ENCODE measurements at places on chromosomes 4 and X. TPM values are rescaled to one million over a fixed set of nuclear protein-coding genes. Genes with fewer than 3 reads are reported as not detected.

RADX gene
- 10.4 TPM for total RNA-seq

TMEM192 gene
- 8.2 TPM for total RNA-seq

BEND2 gene
- total RNA-seq: not detected

KDR gene
- not detected for total RNA-seq

NSD2 gene
- total RNA-seq: 218 TPM

NAA11 gene
- total RNA-seq: not detected

NLGN4X gene
- not detected for total RNA-seq

DCAF4L1 gene
- 0.23 TPM for total RNA-seq

MAGEA8 gene
- total RNA-seq: not detected

CT45A5 gene
- total RNA-seq: not detected

CFAP99 gene
- total RNA-seq: not detected

GRID2 gene
- total RNA-seq: not detected

PWWP3B gene
- not detected for total RNA-seq

PNMA6A gene
- 0.40 TPM for total RNA-seq

GRCh38 chr4:86848732-86849619 is at the start of gene SLC10A6:
Gene SLC10A6 (minus strand): TSS chr4:86849384. CDS start chr4:86849115, 269 bp downstream.
- no peak for DNase-seq

DNA sequence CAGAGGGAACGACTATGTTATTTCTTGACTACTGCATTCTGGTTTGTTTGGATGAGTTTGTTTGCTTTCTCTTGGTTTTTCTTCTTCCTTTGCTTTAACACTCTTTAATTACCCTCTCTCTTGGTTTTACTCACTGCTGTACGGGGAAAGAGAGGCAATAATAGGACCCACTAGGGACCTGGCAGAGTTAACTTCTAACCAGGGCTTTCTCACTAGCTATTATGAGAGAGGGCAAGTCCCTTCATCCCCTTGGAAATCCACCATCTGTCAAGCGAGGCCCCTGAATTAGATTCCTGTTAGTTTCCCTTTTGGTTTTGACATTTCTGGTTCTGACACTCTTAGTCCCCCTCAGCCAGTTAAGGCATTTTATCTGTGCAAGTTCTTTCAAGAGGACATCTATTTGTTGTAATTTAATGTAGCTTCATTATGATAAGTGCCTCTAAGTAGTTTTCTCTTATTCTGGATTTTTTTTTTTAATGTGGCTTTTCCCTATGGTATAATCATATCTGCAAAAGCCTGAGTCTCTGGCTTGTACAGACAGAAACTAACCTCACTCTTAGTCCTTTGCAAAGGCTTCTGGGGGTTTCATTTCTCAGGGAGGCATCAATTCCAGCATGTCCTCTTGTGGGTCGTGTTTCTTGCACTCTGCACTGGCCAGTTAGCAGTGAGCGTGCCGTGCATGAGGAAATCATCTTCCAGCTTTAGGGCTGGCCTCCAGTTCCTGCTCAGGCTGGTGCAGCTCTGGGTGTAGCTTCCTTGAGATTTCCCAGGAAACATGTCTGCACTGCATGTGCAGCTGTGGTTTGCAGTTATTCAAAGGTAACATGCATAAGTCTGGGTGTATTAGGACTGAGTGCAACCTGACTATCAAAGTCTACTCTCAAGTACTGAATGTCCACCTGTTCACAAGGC is 221.3 kb downstream of the STIM2 start:
- no peak for DNase-seq

DNA sequence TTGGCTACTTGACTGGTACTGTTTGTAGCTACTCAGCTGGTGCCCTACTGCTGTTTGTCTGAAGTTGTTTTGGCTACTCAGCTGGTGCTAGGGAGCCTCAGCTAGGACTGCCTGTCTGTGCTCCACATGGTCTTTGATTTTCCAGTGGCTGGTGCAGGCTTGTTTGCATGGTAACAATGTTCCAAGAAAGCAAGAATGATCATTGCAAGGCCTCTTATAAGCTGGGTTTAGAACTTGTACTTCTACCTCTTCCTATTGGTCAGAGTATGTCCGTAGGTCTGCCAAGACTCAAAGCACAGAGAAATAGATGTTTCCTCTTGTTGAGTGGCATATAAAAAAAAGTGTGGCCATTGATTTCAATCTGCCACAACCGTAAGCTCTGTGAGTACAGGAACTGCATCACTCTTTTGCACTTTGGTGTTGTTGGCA is 17.6 kb downstream of the NFKB1 start:
- no peak for DNase-seq

GRCh38 chr4:7204656-7205387 is 12.5 kb downstream of the SORCS2 start:
- DNase-seq: no peak

- no peak for DNase-seq
Measured at GRCh38 chr4:38601244-38601915, 62.6 kb upstream of the KLF3 start.

- DNase-seq: no peak
Measured at GRCh38 chr4:26893491-26893890, 32.9 kb downstream of the STIM2 start.

DNA sequence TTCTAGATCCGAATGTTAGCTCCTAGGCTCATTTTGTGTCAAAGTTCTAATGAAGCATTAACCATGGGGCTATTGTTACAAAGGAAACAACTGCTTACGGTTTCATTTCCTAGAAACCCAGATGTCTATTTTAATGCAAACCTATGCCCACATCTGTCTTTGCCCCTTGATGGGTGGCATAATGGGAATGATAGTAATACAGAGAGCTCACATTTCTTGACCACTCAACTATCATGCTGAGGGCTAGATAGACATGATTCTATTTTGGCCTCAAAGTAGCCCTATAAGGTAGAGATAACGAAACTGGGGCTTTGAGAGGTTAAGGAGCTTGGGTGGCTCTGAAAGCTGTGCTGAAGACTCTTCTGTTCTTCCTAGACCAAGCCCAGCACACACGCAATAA is 1.9 kb downstream of the TLR7 start:
- DNase-seq: no peak

GRCh38 chr4:186669735-186670134 is 53.9 kb downstream of the FAT1 start:
- DNase-seq: no peak

GRCh38 chr4:108141213-108141950 is 27.4 kb downstream of the LEF1 start:
- peak; percentile 29 for DNase-seq

GRCh38 chr4:53510321-53510720 is 81.0 kb downstream of the LNX1 start:
- no peak for DNase-seq

- DNase-seq: no peak
Measured at GRCh38 chr4:67700116-67700737, 728 bp downstream of the UBA6 start.

DNA sequence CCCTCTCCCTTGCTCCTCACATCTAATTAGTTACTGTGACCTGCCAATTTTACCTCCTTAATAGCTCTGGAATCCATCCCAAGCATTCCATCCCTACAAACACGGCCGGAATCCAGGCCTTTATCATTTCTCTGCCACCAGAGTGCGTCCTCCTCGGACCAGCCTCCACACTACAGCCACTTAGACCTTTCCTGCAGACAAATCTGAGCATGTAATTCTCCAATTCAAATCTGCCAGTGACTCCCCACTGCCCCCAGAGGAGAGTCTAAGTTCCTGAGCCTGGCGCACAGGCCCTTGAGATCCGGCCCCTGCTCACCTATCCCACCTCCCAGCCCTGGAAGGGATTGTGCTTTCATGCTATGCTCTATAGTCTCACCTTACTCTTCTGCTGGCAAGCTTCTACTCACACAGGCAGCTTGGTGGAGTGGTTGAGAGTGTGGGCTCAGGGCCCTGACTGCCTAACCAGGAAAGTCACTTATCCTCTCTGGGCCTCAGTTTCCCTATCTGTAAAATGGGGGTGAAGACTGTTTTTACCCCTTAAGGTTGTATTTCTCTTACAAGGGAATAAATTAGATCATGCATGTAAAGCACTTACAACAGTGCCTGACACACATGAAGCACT is 31.2 kb downstream of the PJA1 start:
- DNase-seq: no peak

DNA sequence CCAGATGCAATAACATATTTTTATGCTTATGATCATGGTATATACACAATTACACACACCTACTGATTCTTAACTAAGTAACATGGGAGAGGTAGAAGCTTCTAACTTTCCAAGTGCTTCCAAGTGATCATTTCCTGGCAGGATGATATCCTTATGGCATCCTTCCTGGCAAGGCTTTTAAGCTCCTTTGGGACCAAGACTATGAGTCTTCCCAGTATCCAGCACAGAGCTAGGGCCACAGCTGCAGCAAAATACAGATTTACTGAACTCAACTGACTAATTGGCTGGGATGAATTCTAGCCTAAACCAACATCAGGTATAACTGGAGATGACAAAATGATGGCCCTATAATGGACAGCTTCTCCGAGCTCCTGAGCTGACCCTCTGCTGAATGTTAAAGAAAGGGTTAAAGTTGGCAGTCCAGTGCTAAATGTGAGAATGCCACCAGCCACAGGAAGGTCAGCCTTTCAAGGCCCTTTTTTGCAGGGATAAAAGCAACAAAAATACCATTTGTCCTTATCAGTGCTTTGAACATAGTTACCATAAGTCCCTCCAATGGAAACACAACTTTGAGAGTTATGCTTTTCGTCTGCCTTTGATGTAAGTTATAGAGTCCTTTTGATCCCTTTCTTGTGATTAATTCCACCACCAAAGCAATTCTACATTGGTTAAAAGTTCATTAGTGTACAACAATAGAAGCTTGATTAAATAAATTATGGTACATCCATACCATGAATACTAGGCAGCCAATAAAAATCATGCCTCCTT is 73.4 kb downstream of the MGST2 start:
- DNase-seq: no peak

- no peak for DNase-seq
Measured at GRCh38 chr4:70197842-70198241, 2.3 kb downstream of the ODAM start.

DNA sequence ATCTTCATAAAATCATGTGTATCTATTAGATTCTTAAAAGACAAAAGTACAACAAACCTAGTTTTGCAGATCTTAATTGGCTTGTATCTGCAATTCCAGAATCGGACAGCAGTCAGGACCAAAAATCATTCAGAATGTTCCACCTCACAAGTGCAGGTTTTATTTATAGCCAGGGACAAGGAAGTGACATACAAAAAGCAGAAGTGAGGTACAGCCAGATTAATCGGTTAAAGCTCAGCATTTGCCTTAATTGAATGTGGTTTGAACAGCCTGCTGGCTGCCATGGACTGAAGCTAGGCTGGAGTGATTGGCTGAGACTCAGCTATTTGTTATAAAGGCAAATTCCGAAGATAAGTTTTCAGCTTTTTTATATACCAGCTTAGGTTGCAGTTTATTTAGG is 932.6 kb downstream of the C4orf33 start:
- DNase-seq: no peak

GRCh38 chrX:131277543-131278136 is 11.5 kb downstream of the IGSF1 start:
- no peak for DNase-seq

DNA sequence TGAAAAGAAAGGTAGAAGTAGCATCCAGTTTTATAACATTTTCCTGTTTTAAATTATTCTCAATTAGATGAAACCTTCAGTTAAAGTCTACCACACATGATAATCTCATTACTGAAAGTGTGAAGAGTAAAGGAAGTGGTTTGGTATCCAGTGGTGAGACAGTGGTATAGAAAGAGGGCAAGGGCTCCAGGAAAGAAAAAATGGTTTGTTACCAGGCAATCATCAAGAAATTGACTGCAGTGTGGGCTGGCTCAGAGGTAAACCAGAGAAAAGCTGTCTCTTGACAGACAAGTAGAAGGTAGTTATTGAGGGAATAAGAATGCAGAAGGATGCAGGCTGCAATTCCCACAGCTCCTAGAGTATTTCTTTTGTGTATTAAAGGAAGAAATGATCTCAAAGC is 406.2 kb downstream of the TLL1 start:
- no peak for DNase-seq

GRCh38 chr4:171812665-171813525 is at the start of gene GALNTL6:
Gene GALNTL6 (plus strand): TSS chr4:171813404.
- DNase-seq: peak; percentile 25

- DNase-seq: no peak
Measured at GRCh38 chr4:76802236-76803021, 95.5 kb downstream of the SOWAHB start.

GRCh38 chrX:104310090-104310489 is 55.4 kb upstream of the ESX1 start:
- no peak for DNase-seq

DNA sequence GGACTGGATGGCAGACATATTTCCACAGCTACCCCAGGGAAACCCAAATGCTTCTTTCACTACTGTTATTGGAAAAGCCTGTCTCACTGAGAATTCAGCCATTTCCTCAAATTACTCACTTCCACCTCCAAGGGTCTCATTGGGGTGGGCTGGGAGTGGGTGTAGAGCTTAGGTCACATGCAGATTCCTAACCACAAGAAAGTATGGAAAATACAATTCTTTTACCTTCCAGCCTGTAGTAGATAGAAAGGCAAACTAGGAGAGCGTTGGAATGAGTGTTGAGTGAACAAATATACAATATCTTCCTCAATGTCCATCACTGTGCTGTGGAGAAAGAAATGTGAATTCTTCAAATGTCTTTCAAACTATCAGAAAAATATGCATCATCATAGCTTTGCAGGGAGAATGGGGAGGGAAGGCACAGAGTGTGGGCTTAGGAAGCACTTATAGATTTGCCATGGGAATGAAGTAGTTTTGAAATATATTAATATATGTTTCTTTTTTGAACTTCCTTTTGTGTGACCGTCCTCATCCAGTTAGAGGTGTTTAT is 245.3 kb upstream of the JADE1 start:
- no peak for DNase-seq

GRCh38 chr4:15691346-15692135 is 9.9 kb downstream of the FAM200B start:
- no peak for DNase-seq

- no peak for DNase-seq
Measured at GRCh38 chr4:139674875-139675550, 9.4 kb downstream of the MGST2 start.

GRCh38 chrX:100600340-100600739 is 15.6 kb downstream of the TNMD start:
- DNase-seq: no peak

DNA sequence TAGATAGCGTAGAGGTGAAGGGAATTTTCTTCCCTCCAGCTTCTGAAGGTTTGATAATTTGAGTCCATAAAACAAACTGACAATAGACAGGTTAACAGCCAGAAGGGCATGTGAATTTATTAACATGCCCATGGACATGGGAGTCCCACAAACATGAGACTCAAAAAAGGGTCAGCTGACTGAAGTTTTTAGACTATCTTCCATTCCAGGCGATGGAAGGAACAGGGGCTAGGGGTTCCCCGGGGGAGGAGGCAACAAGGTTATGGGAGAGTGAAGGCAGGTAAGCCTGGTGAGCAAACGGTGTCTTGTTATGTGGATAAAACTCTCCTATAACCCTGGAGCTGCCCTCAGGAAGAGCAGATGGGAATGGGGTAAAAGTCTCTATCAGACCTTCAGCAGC is 81.5 kb upstream of the SORBS2 start:
- DNase-seq: no peak

DNA sequence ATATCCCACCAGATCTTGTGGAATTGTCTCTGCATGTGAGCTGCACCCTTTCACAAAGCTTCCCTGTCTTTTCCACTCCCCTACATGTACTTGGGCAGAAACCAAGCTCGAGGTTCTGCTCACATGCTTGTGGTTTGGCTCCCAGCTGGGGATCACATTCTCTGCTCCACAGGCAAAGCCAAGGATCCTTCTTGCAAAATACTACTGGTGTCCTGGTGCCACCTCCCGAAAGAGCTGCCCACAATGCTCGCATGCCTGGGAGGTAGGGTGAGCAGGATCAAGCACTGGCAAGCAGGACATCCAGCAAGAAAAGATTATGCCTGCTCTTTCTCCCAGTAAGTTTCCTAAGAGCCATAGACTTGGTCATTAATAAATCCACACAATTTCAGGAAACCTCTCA is 45.1 kb upstream of the PPARGC1A start:
- no peak for DNase-seq
